Right atrium auricular region (tissue), 2 donors: ENCODE measurements at places on chromosomes 5 and 9. TPM values are rescaled to one million over a fixed set of nuclear protein-coding genes. Genes with fewer than 3 reads are reported as not detected.
A peak's percentile ranks its signal among the peaks of the same experiment; 100 is the strongest.

The CMBL gene
- total RNA-seq, result 20.7 TPM

The MLANA gene
- total RNA-seq, result not detected

GRCh38 chr9:101381833-101382342 is 2.9 kb downstream of the BAAT start:
- no peaks in the 10 kb centered on the region for H3K36me3 ChIP-seq
- DNase-seq, result no peak
- no peak overlapping the region for H3K27ac ChIP-seq

- H3K4me3 ChIP-seq, result peak overlapping the region; percentile 65
- H3K27ac ChIP-seq, result peak overlapping the region; percentile 89
Measured at GRCh38 chr5:107673368-107674136, 2.8 kb upstream of the EFNA5 start.
